Activated T-cell treated with anti-CD3 and anti-CD28 coated beads for 4 hours (primary cell): ENCODE measurements at places on chromosomes 3 and 15.

DNA sequence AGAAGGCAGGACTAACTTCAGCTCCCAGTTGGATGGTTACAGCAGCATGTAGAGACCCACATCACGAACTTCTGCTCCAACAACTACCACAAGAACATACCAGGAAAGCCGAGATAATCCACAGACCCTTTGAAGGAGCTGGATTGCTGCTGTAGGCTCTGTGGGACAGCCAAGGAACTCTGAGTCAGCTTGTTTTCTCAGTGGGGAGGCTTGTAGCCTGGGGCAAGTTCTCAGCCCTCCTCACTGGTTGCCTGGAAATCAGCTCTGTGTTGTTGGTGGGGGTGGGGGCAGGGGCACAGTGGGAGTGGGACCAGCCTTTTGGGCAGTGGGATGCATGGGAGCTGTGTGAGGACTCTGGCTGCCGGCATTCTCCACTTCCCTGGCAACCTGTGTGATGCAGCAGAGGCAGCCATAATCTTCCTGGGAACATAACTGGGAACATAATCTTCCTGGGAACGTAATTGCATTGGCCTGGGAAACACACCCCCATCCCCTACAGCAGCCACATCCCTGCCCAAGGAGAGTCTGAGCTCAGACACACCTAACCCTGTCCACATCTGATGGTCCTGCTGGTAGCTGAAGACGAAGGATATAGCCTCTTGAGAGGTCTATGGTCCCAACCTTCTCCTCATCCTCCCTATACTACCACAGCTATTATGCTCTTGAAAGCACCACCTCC is 153.1 kb downstream of the PEAK1 start:
- DNase-seq: no peak

- no peak for DNase-seq
Measured at GRCh38 chr3:129252748-129253147, 3.3 kb downstream of the COPG1 start.

- no peak for DNase-seq
Measured at GRCh38 chr3:132788301-132788671, 66.1 kb upstream of the NPHP3 start.

DNA sequence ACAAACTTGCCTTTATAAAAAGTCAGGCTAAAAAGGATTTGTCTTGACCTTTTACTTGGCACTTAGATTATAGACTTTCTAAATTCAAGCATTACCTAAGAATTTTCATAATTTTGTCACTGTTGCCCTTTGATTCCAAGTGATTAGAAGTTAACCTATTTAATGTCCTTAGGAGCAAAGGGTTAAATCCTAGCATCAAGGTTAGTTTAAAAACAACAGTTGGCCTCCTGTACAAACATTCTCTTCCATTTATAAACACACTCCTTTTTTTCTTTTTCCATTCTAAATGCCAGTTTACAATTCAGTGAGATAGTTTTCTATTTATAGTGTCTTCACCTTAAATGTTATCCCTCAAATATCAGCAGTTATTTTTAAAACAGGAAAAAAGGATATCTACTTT is 18.4 kb upstream of the SPPL2A start:
- DNase-seq: no peak

DNA sequence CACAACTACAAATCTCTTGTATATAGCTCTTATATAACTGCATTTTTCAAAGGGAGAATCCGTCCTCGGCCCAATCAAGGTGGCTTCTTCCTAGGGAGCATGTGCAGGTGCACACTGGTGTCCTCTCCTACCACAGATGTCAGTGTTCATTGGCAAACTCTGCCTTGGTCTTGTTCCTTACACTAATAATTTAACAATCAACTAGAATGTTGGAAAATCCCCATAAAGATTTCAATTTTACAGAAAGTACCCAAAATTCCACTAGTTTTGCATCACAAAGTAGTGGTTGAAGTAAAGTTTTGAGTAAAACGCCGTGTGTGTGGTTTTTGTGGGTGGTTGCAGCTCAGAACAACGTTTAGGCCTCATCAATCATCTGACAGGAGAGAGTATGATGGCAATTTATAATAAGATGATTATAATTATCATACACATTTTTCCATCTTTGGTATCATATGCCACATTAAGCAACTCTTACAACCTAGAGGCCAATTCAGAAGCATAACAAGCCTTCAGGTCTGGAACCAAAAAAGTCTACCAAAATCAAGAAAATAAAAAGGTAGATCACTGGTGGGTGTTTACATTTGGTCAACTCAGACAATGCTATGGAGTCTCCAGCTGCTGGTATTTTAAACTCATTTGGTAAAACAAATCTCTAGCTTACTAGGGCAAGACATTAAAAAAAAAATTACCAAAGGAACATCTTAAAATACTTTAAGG is 128.9 kb upstream of the BHLHE40 start:
- peak; percentile 18 for DNase-seq

DNA sequence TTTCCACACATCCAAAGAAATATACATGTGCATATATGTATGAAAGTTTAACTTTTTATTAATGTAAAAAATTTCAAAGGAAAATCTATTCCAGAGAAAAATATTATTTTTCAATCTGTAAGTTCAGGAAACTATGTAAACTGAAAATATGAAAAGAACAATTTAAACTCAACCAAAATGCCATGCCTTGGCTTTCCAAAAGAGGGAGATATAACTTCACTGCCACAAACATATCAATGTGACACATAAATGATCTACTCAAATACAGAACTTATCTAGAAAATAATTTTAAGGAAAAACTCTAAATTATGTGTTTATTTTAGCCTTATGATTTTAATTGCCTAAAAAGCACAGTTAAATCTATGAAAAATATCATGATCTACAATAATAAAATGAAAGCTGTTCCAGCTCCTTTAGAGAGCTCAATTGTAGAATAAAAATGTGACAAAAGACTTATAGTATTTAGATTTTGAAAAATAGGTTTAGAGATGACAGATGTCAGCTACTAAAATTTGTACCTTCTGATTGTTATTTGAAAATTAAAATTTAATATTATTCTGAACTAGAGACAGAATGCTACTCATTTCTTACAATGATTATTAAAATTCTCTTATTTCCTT is 94.8 kb downstream of the GBE1 start:
- no peak for DNase-seq

DNA sequence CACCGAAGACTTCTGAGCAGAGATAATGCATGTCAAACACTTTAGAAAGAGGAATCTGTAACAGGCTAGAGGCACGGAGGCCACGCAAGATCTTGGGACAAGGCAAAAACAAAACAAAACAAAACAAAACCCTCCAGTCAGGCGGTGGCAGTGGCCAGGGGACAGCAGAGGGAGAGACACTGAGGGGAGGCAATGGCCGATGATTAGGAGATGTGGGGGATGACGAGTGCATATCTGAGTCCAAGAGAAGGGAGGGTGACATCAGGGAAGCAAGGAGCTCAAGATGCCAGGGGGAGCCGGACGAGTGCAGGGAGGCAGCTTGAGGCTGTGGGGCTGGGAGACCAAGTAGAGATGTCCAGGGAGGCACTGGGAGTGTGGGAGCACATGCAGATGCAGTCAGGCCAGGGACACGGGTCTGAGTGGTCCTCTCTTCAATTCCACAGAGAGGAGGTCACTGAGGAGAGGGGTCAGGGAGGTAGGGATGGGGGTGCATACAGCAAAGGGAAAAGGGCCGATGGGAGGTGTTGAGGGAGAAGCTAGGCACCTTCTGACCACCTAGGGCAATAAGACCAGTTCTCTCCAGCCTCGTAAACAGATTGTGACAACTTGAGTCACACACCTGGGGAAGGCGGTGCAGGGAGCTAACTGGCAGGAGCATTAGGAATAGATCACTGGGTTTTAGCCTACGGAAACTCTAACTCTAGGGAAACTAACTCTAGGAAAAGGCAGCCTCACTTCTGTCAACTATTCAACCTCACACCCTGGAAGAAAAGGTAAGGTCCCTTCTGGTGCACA is 29.6 kb downstream of the SLCO2A1 start:
- DNase-seq: no peak

DNA sequence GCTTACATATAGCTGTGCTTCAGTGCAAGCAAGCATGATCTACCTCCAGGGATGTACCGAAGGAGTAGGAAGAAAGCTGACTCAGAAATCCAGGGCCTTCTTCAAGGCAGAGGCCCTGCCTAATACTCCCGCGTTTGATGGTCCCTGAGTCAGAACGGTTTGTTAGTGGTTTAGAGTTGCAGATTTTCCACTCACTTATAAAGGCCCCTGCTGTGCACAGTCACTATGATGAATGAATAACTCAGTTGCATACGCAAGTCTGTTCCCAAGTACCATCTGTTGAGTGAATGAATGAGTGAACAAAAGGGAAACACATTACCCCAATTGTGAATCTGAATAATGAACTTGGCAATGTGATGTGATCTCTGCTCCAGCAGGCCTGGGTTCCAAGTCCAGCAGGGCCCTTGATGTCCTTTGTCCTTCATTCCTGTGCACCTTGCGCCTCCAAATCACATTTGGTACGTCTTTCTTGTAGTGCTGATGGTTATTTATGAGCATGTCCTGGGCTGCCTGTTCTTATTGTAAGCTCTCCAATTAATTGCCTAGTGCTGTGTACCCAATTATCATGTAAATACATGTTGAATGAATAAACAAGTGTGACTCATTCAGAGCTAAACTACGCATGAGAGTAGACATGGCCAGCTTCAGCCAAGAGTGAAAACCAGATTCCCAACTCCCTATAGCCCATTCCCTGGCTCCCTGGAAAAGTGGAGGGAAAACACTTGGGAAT is 85.3 kb upstream of the LIMD1 start:
- no peak for DNase-seq

DNA sequence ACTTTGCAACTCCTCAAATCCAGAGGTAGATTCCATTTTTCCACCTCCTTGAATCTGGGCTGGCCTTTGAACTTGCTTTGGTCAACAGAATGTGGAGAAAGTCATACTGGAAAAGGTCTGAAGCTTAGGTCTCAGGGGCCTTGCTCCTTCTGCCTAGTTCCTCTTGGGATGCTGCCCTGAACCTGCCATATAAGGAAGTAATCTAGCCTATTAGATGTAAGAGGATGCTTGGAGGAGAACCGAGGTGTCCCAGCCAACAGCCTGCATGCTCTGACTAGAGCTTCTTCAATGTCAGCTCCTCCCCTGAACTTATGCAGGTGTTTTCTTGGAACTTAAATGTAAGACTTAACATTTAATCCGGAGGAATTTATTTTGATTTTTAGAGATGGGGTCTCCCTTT is 2.0 kb upstream of the TMED3 start:
- DNase-seq: no peak

- DNase-seq: no peak
Measured at GRCh38 chr15:63901912-63902670, 68.3 kb upstream of the HERC1 start.

- DNase-seq: no peak
Measured at GRCh38 chr3:131738095-131738494, 235.3 kb upstream of the MRPL3 start.

DNA sequence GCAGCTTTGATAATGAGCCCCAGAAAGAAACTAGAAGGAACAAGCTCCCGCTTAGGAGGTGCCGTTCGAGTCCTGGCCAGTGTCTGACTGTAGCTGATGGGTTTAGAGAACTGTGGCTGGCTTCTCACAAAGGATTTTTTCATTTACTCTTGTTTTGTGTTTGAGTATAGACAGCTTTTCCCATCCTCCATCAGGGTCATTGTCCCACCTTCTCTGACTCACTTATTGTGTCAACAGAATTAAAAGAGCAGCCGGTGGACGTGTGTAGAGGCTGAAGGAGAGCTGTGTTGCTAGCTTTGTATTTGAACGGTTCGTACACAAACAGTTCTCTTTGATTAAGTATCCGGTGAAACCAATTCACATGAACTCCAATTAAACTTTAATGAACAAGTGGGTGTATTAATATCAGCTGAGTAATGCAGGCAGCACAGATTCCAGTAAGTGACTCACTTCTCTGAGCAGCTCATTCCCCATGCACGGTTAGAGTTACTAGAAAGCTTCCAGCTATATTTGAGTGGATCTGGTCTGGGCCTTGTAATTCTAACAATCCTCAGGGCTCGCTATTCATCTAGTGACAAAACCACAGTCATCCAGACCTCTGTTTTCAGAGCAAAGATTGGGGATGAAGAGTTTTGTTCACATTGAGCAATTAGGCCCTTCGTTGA is 141.0 kb downstream of the LPP start:
- no peak for DNase-seq

- no peak for DNase-seq
Measured at GRCh38 chr3:40079203-40079846, 230.2 kb upstream of the EIF1B start.

- no peak for DNase-seq
Measured at GRCh38 chr3:128786434-128787020, 60.5 kb downstream of the RAB7A start.

DNA sequence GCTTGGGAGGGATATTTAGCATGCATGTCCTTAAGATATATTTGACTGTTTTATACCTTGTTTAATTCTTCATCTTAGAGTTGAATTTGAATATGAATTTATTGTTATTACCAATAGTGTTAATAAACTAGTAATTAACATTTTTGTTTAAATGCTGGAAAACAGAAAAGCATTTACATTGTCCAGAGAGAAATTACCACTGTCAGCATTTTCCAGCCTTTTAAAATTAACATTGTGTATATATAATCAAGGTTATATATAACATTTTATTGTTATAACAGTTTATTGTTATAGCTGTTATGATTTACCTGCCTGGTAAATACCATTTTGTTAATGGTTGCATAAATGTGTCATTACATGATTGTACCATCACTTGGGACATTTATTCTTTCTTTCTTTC is 8.0 kb upstream of the P4HTM start:
- no peak for DNase-seq

GRCh38 chr3:5505163-5505562 is 317.7 kb downstream of the EDEM1 start:
- DNase-seq: no peak

DNA sequence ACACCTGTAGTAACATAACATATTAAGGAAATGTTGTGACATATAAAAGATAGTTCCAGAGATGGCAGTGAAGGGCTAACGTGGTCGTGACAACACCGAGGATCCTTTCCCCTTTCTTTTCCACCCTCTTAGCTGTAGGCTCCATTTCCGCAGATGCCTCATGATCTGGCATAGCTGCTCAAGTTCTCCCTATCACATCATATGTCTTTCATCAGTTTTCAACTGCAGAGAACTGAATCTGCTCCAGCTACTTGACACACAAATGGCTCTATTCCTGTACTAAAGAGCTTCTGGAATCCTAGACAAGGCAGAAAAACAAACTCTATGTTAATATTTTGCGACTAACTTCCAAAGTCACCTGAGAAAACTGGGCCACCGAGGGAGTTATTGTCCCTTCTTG is 275.0 kb upstream of the SLCO3A1 start:
- no peak for DNase-seq

DNA sequence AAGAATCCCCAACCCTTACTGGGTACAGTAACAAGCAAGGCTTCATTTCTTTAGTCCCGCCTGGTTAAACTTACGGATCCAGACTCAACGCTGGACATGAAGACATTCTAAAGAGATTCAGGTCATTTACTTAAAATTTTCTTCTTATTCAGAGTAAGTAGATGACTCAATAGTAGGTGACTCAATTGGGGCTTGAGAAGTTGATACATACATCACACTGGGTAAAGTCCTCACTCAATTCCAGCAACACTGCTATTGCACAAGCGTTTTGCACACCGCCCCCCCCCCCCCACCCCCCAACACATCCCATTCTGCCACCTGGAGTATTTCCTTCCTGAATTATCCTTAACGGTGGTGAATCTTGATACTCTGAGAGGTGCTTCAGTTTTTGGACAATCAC is 610.0 kb downstream of the FOXP1 start:
- no peak for DNase-seq
